ENCODE measurements at places on chromosomes 7 and 10. TPM values are rescaled to one million over a fixed set of nuclear protein-coding genes. Genes with fewer than 3 reads are reported as not detected.

GRCh38 chr10:121598263-121599249 is at the start of gene FGFR2:
FGFR2 (minus strand) TSS chr10:121598444; CDS start chr10:121593817, 4,627 bp downstream.
- DNase-seq: peak; percentile 11

- DNase-seq: no peak
Observed at GRCh38 chr10:109895095-109895818, 28.1 kb downstream of the XPNPEP1 start.

The LDB3 gene
- 0.10 TPM for total RNA-seq

The GPR158 gene
- not detected for total RNA-seq

GRCh38 chr7:115499956-115500355 is 530.6 kb downstream of the TFEC start:
- no peak for DNase-seq

DNA sequence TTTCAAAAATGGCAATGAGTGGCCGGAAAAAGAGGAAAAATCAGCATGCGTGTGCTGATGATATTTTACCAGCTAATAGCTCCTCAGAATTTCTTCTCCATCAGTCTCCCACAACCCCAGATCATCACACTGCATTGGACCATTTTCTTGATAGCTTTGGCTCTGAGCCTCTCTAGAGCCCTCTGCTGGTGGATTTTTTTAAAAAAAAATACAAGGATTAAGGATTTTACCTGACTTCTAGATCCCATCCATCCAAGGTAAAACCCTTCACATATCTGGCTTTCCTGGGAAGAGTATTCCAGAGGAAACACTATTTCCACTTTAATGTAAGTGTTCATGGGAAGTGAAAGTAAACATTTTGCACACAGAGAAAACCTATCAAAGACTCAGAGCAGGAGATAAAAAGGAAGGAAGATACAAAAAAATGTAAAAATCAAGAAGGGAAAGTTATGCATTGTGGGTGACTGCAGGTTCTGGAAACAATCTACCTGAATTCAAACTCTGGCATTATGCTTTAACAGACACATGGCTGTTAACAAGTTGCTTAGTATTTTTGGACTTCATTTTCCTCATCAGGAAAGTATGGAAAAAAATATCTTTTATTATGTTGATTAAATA is 380.9 kb downstream of the LRRTM3 start:
- no peak for DNase-seq

GRCh38 chr7:41189866-41190265 is 513.0 kb downstream of the INHBA start:
- DNase-seq: no peak

DNA sequence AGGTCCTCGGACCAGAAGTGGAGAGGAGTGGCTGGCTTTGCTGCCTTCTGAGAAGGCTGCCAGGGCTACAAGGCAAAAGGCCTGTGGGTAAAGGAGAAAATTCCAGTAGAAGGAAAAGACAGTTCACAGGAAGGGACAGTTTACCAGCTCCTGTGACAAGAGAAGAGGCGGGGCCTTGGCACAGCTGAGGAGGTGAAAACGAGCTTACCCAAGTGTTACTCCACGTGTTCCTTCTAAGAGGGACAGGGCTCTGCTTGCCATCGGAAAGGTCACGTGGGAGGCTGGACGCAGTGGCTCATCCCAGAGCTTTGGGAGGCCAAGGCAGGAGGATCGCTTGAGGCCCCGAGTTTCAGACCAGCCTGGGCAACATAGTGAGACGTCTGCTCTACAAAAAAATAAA is 129.4 kb upstream of the ZNF746 start:
- no peak for DNase-seq

DNA sequence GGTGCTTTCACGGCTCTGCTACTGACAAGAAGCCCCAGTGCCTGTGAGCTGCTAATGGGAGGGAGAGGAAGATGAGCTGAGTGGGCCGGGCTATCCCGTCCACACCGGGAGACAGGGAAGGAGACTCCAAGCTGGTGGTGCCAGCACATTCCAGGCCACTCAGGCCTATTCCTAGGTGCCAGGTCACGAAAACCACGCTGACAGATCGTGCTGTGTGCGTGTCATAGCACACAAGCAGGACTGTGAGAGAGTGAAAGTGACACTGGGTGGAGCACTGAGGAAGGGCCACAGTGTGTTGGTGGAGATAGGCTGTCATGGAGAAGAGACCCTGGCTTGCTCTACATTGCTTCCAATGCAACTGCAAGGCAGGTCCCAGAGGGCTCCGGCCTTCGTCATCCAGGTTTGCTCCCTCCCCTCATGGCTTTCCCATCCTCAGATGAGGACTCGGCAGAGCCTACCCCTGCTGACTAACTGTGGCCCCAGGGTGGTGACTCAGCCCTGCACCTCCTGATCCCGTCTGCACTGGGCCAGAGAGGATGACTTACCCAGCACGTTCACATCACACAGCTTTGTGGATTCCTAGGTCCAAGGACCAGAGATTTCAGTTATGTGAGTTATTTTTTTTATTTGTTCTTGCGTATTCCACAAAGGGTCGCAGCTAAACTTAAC is 167.3 kb downstream of the EGFR start:
- no peak for DNase-seq

- DNase-seq: no peak
Observed at GRCh38 chr10:35387768-35388167, 51.5 kb downstream of the CCNY start.

- DNase-seq: no peak
Observed at GRCh38 chr10:85976267-85976793, 390.3 kb downstream of the GRID1 start.

DNA sequence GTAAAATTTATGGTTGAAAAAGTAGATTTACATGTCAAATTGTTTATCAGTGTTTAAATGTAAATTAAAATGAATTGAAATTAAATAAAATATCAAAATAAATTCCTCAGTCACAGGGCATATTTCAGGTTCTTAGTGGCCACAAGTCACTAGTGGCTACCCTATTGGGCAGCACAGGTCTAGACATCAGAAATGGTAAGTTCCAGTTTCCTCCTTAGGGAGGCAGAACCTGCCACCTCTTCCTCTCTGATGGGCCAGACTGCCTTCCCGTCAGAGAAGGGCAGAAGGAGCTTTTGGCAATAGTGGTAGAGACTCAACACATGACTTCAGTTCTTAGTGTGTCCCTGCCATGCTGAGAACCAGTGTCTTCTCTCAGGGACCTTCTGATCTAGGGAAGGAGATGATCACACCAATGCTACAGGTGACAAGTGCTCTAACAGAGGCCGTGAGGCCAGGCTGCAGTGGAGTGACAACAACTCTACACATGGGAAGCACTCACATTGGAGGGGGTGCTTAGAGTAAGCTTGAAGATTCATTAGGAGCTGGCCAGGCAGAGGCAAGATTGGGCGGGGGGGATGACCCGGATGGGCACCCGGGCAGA is 14.4 kb upstream of the PCBD1 start:
- DNase-seq: no peak

- no peak for DNase-seq
Observed at GRCh38 chr7:41164440-41164839, 538.5 kb downstream of the INHBA start.

The MTPN gene
- 119 TPM for total RNA-seq

DNA sequence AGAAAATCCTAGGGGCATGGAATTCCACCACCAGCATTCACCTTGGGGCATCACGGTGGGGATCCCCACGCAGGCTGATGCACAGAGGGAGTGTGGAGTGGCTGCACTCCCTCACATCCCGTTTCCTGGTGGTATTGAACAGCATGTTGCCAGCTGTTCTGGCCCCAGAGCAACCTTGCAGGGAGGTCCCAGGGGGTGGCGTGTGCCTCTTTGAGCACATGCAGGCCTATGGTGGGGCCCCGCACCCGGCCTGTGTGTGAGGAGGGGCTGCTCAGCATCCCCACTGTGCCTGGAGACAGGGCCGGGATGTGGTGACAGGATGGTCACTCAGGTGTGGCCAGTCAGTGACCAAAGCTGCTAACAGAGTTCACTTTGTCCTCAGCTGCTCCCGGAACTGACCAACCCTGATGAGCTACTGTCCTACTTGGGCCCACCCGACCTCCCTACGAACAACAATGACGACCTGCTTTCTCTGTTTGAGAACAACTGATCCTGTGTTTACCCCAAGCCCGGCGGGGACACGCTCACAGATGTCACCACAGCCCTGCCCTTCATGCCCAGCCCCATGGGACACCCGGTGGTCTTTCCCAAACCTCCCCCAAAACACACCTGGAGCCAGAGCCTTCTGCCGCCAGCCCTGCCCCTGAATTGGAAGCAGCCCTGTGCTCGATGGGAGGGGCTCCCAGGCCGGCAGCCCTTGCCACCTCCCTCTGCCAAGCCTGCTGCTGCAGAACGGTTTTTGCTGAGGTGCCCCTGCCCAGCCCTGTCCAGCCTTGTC is 18.7 kb downstream of the ZMIZ2 start:
- DNase-seq: no peak

DNA sequence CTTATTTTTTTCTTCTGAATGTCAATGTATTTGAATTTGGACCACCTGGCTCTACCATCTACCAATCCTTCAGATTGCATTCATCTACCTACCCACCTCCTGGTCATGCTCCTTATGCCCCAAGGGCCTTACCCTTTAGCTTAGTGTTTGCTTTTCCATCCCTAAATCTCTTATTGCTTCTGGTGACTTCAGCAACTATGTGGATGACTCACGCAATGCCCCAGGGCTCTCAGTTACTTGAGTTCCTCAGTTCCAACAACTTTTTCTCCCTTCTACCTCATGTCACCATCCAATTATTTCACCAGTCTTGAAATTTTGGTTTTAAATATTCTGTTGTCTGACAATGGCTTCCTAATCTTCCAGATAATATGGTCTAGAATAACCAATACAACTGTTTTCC is 118.9 kb downstream of the CFAP58 start:
- no peak for DNase-seq

The ZNF804B gene
- not detected for total RNA-seq

DNA sequence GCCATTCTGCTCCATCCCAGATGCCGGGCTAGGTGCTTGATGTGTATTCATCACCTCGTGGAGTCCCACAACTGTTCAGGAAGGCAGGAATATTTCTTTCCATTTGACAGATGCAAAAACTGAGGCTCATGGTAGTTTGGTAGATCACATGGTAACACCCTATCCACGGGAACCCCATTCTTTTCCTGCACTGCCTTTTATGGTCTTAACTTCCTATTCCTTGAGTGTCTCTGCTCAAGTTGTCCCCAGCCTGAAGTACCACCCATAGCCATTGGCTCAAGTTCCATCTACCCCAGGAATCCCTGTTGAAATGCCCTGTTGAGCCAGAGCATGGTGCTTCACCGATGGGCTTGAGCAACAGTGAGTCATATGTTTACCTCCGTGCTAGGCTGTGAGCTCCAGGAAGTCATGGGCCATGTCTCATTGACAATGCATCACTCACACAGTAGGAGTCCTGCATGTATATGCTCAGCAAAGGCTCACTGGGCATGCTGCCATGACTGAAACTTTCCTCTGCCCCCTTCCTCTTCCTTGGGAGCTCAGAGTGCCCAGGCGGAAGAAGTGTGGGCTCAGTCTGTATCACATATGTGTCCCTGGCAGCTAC is 71.7 kb upstream of the ADAM12 start:
- DNase-seq: no peak

- DNase-seq: peak; percentile 53
Observed at GRCh38 chr7:132655131-132655727, 79.0 kb upstream of the PLXNA4 start.

The PON3 gene
- total RNA-seq: not detected
